ENCODE measurements at places on chromosomes 4 and X.

GRCh38 chr4:138104284-138104680 lies 137.9 kb downstream of the SLC7A11 start:
- DNase-seq = no peak

DNA sequence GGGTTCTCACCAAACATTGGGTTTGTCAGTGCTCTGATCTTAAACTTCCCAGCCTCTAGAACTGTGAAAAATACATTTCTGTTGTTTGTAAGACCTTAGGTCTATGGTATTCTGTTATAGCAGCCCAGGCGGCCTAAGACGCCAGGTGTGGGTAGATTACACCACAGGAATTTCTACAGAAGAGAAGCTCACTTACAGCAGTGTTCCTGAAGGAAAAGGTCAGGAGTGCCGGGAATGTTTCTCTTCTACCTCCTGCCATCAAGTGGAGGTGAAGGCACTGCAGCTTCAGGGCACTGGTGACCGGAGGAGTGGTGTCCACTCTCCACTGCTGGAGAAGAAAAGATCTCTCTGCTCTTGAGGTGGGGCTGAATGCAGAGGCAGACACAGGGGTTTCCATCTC lies 45.7 kb downstream of the FHDC1 start:
- DNase-seq = no peak

DNA sequence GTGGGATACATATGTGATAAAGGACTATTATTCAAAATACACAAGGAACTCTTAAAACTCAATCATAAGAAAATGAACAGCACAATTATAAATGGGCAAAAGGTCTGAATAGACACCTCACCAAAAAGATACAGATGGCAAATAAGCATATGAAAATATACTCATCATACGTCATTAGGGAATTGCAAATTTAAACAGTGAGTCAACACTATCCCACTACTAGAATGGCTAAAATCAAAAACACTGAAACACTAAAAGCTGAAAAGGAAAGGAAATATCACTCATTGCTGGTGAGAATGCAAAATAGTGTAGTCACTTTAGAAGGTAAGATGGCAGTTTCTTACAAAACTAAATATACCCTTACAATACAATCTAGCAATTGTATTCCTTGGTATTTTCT lies 597.0 kb upstream of the PABPC4L start:
- no peak for DNase-seq

- no peak for DNase-seq
These were observed 38.3 kb downstream of the AFAP1 start for GRCh38 chr4:7901311-7901885.

DNA sequence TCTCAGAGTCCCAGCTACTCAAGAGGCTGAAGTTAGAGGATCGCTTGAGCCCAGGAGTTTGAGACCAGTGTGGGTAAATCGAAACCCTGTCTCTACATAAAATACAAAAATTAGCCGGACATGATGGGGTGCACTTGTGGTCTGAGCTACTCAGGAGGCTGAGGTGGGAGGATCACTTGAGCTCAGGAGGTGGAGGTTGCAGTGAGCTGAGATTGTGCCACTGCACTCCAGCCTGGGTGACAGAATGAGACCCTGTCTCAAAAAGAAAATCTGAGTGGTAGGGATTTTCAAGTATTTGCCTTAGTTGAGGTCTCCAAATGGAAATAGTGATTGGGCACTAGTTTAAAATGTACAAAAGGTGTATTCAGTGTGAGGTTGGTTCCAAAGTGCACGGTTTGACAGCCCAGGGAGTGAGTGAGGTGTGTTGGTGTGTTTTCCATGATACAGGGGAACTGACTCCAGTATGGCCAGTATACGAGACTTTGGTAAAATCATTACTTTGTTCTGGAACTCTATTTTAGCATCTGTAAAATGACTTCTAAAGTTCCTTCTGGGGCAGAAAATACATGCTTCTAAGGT lies 13.8 kb downstream of the ADD1 start:
- no peak for DNase-seq

DNA sequence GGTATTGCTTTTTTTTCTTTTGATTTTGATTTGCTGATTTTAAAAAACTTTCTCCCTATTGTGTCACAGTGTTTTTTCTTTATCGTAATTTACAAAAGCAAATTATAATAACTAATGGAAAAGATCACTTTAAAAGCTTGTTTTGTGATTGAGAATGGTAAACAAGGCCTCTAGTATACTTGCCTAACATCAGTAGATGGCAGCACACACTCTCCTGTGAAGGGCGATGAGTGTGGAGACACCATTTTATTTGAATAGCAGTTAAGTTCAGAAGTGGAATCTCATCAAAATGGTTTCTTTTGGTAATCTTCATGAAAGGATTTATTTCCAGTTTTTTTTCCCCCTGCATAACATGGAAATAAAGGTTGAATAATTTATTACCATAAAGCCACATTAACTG lies 72.3 kb downstream of the PAK3 start:
- no peak for DNase-seq

- no peak for DNase-seq
These were observed 240.0 kb downstream of the FRMPD4 start for GRCh38 chrX:12378253-12378652.

All from stimulated activated CD8-positive, alpha-beta memory T cell treated with anti-CD3 and anti-CD28 coated beads, Interleukin-7, amount 100 ng/mL, for 1 hour (primary cell).